Cerebellum (tissue), 4 donors: ENCODE measurements at places on chromosomes 1 and 21.
A peak's percentile ranks its signal among the peaks of the same experiment; 100 is the strongest.

DNA sequence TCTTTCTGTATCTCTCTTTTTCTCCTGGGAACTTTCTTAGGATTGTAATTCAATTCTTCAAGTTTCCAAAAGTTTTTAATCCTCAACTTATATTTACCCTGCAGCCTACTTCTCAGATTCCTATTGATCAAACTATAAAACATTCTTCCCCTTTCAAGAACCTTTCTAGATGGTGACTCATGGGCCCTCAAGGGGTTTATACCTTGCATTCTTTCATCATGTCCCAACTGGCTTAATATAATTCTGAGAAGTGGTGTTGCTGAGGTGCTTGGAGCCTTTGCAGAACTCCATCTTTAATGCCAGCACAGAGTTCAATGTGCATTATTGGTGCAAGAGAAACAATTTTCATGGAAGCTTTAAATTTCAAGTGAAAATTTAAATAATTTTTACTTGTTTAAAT is 273.4 kb downstream of the VAV3 start:
- DNase-seq: no peak

GRCh38 chr1:24235921-24236788 is 49.1 kb upstream of the IFNLR1 start:
- no peak for DNase-seq

- no peak for DNase-seq
Measured at GRCh38 chr21:34133802-34134201, 60.4 kb downstream of the MRPS6 start.

DNA sequence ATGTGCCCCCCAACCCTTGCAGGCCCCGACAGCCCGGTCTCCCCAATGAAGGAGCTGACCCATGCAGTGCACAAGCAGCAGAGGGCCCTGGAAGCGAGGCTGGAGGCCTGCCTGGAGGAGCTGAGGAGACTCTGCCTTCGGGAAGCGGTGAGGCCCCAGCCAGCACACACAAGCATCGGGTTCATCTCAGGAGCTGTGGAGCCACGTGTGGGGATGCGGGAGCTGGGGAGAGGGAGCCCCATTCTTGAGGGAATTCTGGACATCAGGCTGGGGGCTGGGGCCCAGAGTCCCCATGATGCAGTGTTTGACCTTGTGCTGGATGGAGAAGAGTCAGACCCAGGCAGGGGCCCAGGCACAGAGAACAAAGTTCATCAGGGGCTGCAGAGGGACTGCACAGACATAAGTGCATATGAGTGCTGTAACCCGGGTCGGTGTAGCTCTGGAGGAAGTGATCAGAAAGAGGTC is 4.8 kb downstream of the INAVA start:
- DNase-seq: no peak

DNA sequence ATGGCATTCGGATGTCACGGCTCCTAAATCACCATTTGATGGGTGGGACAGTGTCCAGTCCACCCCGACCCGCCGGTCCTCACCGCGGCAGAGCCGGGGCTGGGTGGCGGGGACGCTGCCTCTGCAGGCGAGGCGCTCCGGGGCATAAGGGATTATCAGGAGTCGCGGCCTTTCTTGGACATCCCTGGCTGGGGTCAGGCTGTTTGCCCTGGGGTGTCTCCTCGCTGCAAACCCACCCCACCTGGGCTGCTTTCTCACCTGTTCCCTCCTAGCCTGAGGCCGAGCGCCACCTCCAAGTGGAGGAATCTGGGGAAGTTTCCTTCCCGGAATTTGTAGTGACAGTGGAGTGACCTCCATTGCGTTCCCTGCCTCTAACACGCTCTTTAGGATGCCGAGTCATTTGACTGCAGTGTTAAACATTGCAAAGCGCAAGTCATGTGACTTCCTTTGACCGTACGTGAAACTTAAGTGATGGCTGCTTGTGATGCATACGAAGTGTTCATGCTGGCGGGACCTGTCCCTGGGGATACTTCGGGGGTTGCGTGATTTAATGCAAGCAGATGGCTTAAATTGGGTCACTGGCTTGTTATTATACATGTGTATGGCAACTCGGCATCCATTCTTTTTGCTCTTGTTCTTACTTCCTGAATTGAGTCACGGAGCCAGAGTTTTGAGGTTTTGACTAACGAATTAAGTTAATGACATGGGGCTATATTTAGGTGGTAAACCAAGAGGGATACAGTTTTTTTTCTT is 536 bp downstream of the LGALS8 start:
- peak; percentile 51 for DNase-seq

- no peak for DNase-seq
Measured at GRCh38 chr1:165411396-165411795, 33.5 kb downstream of the RXRG start.

- DNase-seq: no peak
Measured at GRCh38 chr1:180003026-180003695, 48.6 kb downstream of the CEP350 start.

DNA sequence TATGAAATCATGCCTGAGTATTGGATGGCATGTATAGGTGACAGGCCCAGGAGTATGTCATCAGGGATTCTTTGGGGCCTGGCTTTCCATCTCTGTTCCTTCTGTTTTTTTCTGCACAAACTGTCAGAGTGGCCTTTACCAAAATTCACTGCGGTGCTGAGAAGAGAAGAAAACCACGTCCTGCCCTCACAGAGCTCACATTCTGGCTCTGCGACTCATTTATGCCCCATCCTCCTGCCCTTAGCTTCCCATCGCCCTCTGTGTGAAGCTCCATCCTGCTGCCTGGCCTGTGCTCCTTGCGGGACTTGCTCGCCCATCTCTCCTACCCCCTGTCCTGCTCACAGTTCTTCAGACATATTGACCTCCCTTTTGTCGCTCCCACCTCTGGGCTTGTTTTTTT is 73.4 kb downstream of the HUNK start:
- DNase-seq: no peak

DNA sequence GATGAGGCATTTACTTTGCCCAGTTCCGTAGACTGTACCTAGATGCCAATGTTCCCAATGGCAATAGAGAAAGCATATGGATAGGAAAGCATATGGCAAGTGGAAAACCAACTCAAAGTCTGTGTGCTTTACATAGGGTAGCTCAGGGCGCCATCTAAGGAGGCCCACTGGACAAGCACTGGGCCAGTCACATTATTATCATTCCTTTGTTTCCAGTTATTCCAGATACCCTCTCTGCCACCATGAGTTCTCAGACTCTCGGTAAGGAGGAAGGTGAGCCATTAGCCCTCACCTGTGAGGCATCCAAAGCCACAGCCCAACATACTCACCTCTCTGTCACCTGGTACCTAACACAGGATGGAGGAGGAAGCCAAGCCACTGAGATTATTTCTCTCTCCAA is 9.8 kb downstream of the CD101 start:
- no peak for DNase-seq

DNA sequence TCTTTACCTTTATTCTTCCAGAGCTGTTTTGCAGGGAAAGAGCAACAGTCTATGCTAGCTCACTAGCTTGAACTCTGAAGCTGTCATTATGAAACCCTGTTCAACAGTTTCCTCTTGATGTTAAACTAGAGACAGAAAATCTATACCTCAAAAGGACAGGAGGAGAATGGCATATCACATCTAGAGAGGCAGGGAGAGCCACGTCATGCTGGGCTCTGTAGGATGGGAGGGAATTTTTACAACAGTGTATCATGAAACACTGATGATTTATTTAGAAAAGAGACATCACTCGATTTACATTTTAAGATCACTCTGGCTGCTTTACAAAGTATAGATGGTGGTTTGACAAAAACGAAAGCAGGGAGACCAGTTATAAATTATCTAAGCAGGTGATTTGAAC is 224.9 kb upstream of the COA6 start:
- DNase-seq: no peak

- peak; percentile 25 for DNase-seq
Measured at GRCh38 chr1:7616076-7616832, 154.8 kb upstream of the VAMP3 start.

GRCh38 chr1:238960071-238960470 is 426.3 kb upstream of the CHRM3 start:
- DNase-seq: no peak

DNA sequence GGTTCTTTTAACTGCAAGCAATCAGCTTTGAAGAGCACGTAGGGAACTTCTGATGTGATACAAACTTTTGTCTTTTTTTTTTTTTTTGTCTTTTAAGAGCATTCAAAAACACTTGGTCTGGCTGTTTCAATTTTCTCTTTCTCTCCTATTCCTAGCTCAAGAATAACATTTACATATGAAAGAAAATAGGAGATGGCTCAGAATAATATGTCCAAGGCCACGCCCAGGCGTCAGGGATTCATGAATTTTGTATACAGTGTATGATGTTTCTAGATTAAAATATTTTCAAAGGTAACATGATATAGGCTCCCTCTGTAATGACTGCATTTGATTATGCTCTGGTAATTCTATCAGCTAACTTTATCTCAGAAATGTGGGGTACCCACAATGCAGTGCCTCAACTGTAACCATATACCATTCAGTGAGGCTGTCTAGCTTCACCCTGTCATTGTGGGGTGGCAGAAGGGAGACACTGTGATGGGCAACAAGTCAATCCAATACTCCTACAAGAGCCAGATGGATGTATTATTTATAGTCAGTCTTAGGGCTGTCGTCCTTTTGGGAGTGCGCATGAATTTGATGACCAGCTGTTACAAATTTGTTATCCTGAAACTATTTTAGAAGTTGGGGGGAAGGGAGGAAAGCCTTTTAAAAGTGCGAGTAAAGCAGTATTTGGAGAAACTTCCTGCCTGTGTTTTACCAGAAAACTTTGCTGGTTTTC is 1.5 kb upstream of the AKNAD1 start:
- DNase-seq: peak; percentile 66

GRCh38 chr1:36093929-36094328 is 5.2 kb downstream of the ADPRS start:
- peak; percentile 62 for DNase-seq

DNA sequence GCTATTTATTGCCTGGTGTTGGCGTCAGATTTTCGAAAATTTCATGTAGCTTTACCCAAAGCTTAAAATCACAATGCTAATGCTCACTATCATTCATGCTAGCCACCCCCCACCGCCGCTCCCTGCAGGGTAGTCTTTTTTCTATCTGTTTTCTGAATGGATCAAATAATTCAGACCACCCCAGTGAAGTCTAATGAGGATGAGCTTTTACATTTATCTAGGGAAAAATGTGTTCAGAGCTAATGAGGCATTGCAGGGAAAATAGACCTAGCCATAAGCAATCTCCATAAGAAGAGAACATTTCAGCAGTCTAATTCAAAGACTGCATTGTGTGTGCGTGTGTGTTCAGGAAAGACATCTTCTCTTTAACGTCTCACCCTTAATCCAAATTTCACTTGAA is 533.0 kb upstream of the PRMT6 start:
- DNase-seq: no peak

- DNase-seq: no peak
Measured at GRCh38 chr21:46012154-46012553, 30.6 kb downstream of the COL6A1 start.

GRCh38 chr1:37294529-37294928 is 179.9 kb upstream of the ZC3H12A start:
- DNase-seq: no peak

DNA sequence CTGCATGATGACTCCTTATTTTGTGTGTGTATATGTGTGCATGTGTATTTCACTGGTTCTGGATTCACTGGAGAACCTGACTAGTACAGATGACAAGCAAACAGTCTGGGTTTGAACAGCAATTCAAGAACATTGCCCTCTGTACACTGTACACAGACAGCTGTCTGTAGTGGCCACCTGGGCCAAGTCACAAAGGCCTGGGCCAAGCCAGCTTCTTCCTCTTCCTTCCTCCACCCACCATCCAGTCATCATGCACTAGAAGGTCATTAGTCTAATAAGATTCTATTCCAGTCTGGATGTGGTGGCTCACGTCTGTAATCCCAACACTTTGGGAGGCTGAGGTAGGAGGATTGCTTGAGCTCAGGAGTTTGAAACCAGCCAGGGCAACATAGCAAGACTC is 155.9 kb downstream of the ELAVL4 start:
- DNase-seq: no peak
